ENCODE measurements at places on chromosomes 6 and 20.

- DNase-seq = peak; percentile 86
Measured at GRCh38 chr6:88780714-88781389, 182.6 kb downstream of the RNGTT start.

- no peak for DNase-seq
Measured at GRCh38 chr6:14781772-14782525, 463.9 kb upstream of the JARID2 start.

DNA sequence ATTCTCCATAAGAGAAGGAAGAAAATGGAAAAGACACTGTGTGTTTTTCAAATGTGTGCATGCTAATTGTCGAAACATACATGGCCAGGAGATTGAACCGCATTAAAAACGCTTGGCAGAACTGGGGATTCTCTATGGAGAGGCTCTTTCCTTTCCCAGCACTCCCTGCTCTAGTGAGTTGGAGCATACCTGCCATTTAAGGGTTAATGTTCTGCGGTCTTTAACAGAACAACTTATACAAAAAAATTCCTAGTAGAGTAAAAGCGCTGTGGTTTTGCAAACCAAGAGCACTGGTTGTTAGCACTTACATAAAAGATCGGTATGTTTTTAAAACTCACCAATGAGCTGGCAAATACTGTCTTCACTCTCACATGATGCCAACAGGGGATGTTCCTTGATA is 1.5 kb downstream of the TAGAP start:
- peak; percentile 4 for DNase-seq

DNA sequence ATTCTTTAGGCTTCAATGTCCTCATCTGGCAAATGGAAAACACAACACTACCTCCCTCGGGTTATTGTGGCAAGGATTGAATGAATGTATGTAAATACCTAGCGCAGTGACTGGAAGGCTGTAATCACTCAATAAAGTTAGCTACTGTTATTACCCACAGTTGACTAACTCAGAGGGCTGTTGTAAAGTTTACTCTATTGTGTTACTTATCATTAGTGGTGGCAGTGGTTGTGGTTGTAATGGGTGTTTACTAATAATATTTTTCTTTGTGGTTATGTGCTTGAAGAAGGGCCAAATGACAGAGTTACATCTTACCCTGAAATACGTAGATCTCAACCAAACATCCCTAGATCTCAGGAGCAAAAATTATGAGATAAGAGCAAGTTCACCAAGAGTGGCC is 42.0 kb upstream of the PXDC1 start:
- no peak for DNase-seq

GRCh38 chr20:11130554-11131166 is 456.9 kb upstream of the JAG1 start:
- DNase-seq = no peak

GRCh38 chr20:4119854-4120209 is 104.5 kb upstream of the RNF24 start:
- DNase-seq = peak; percentile 37

- DNase-seq = no peak
Measured at GRCh38 chr6:151149793-151150192, 90.0 kb upstream of the AKAP12 start.

GRCh38 chr20:13765299-13765698 is 19.4 kb downstream of the ESF1 start:
- DNase-seq = no peak

DNA sequence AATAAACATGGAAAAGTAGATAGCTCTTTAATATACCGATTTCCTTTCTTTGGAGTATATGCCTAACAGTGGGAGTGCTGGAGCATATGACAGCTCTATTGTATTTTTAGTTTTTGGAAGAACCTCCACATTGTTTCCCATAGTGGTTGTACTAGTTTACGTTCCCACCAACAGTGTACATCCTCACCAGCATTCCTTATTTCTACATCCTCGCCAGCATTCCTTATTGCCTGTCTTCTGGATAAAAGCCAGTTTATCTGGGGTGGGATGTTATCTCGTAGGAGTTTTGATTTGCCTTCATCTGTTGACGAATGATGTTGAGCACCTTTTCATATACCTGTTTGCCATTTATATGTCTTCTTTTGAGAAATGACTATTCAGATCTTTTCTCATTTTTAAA is 2.6 kb downstream of the MICA start:
- DNase-seq = no peak

DNA sequence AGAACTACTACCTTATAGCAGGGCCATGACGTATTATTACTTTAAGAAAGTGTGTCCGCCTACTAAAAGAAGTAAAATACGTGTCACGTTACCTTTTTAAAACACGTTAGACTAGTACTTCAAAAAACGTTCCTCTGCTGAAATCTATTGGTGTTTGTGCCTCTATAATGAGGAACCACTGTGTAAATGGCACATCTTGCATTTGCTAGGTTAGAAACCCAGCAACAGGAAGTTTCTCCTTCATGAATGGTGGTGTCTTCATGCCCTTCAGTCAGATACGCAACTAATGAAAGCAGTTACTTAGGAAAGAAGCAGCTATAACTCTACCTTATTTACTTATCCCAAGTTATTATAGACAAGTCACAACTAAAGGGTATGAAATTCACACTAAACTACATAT is 343.5 kb downstream of the RNGTT start:
- DNase-seq = no peak

DNA sequence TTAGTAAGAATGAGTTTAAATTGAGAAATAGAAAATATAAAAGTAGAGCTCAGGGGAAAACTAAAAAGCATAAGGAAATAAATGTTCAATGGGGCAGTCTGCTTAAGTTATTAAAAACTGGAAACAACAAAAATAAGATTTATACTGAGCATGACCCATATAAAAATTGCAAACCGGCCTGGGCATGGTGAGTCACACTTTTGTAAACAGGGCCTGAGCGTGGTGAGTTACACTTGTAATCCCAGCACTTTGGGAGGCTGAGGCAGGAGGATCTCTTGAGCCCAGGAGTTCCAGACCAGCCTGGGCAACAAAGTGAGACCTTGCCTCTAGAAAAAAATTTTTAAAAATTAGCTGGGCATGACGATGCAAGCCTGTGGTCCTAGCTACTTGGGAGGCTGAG is 74.6 kb downstream of the TMEM244 start:
- DNase-seq = peak; percentile 26

DNA sequence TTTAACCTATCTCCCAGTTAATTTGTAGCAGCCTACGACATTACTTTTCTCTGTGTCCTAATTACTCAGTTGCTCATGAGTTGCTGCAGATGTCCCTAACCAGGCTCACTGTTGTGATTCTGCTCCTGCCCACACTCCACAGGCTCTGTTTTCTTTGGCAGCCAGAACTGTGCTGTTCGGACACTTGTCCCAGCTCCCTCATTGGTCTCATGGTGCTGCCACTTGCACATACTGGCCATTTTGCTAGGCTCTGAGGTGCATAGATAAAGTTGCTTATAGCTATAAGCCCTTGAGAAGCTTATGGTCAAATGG is 55.0 kb downstream of the NOX3 start:
- no peak for DNase-seq

- DNase-seq = no peak
Measured at GRCh38 chr6:39451831-39452230, 129.3 kb upstream of the KCNK16 start.

- peak; percentile 52 for DNase-seq
Measured at GRCh38 chr6:165662041-165662748, 846 bp downstream of the PDE10A start.

DNA sequence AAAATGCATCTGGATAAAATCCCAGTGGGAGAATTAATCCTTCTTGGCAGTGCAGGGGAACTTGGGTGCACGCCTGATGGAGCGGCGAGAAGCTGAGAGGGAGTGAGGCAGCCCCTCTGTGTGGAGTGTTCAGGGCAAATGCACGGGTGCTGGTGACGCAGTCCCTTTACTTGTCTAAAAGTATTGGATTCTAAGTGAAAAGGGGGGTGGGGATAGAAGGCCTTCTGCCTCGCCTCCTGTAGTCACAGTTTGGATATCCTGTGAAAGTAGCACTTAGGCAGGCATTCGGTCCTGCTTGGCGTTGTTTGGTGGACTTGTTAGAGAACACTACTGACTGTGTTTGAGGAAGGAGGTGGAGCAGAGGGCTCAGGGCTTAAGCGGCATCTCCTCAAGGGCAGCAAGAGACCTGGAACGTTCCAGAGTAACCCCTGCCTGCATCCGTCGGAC is 39.3 kb downstream of the PHACTR3 start:
- DNase-seq = no peak

DNA sequence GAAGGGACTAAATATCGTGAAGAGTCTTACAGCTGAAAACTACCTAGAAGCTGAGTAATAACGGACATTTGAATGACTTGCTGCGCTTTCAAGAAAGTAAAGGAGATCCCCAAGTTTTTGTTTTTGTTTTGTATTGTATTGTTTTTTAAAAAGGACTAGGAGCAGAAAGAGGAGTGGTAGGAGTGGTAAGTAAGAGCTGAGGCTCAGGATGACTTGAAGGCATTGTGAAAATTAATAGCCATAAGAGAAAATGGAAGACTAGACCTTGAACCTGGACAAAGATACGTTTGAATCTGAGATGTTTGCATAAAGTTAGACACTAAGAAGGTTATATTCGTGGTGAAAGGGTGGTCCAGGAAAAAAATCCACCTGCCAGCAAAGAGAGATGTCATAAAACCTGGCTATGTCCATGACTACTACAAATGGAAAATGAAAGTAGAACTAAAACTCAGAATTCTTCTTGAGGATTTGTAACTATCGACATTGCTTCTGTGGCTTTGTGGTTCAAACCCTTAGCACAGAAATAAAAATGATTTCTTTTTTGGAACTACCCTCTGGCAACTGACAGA is 824.8 kb upstream of the FLRT3 start:
- DNase-seq = no peak

- DNase-seq = no peak
Measured at GRCh38 chr6:27785294-27785693, 126.9 kb downstream of the OR2B2 start.

DNA sequence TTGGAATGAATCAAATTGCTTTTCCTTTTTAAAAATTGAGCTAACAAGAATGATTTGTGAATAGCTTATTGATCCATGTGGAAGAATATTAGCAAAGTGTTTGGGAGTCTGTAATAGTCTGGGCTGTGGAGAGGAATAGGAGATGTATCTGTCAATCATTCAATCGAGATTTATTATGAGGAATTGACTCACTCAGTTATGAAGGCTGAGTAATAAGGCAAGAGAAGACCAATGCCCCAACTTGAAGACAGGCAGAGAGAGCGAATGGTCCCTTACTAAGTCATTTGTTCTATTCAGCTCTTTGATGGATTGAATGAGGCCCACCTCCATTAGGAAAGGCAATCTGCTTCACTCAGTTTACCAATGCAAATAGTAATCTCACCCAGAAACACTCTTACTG is 403.0 kb downstream of the CD83 start:
- no peak for DNase-seq

GRCh38 chr20:59184880-59185447 is 21.3 kb downstream of the ZNF831 start:
- DNase-seq = no peak

GRCh38 chr6:137728386-137729349 is 138.4 kb upstream of the TNFAIP3 start:
- DNase-seq = peak; percentile 87
